ENCODE measurements at places on chromosomes 12 and 14. TPM values are rescaled to one million over a fixed set of nuclear protein-coding genes. Genes with fewer than 3 reads are reported as not detected.

The P2RX2 gene
- polyA plus RNA-seq = not detected

The CEBPE gene
- not detected for polyA plus RNA-seq

The ADAMTS20 gene
- not detected for polyA plus RNA-seq

The RIMBP2 gene
- not detected for polyA plus RNA-seq

The KLRF1 gene
- 0.19 TPM for polyA plus RNA-seq

The SCNN1A gene
- polyA plus RNA-seq = 0.23 TPM

The CLEC9A gene
- polyA plus RNA-seq = 0.04 TPM

DNA sequence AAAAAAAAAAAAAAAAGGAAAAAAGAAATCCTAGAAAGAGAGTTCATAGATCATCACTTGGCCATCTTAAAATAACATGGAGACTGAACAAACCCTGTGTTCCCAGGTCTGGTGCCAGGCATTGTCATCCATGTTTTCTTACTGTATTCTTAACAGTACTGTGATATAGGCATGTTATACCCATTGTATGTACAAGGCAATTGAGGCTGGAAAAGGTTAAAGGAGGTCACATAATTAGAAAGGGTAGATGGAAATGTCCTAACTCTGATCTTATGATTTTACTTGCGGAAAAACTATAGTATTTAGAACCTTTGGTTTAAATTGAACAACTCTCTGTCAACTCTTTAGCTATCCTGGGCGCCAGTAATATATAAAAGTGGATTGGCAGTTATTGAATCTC lies 478.2 kb upstream of the RGS6 start:
- DNase-seq = no peak

GRCh38 chr14:72366619-72367018 lies 434.4 kb downstream of the RGS6 start:
- DNase-seq = no peak

GRCh38 chr12:92019491-92020277 lies 126.0 kb downstream of the BTG1 start:
- DNase-seq = no peak

DNA sequence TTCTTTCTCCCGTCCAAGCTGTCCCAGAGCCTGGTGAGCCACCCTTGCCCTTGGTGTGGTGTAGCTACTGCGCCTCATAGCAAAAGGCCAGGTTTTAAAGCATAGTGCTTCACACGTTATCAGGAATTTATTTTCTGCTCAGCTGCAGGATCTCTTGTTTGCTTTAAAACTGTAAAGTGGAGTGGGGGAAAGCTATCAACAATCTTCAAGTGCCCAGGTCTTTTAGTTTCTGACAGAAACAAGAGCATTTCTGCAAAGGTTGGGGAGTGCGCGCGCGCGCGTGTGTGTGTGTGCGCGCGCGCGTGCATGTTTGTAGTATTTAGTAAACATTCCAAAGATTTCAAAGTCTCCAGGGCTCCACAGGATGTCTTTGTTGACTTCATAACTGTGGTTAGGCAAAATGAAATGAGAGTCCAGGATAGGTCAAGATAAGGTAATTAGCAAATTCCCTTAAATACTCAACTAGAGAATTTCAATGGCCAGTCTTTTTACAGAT lies 45.5 kb downstream of the EML1 start:
- no peak for DNase-seq

GRCh38 chr12:50934371-50934851 lies 17.9 kb upstream of the HIGD1C start:
- DNase-seq = no peak

DNA sequence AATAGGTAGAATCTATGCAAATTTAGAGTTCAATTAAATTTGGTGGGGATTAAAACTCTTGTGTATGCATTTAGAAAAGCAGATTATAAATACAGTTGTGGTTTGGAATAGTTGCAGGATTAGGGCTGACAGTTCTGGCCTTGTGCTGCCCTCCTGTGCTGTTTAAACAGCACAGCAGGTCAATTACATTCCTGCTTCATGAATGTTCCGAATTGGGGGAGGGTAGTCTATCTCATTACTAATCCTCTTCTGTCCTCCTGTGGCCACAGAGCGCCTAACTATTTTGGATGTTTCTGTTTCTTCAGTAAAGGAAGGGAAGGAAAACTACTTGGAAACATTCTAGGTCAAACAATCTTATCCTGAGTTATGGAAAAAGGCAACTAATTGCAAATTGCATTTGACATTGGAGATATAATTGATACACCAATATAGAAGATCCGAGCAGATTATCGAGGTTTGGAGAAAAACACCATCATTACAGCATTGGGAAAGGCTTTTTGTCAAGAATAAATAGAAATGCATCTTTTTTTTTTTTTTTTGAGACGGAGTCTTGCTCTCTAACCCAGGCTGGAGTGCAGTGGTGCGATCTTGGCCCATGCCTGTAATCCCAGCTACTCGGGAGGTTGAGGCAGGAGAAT lies 8.7 kb upstream of the GPR19 start:
- DNase-seq = no peak
